Common myeloid progenitor, CD34-positive (primary cell): ENCODE measurements at places on chromosomes 3 and 15.

- no peaks in the 10 kb centered on the region for H3K36me3 ChIP-seq
- peak; percentile 35 for DNase-seq
- H3K4me3 ChIP-seq = peak overlapping the region; percentile 86
- H3K4me1 ChIP-seq = peaks cover 57% of the 10 kb centered on the region
These were observed 6.1 kb downstream of the BCL6 start for GRCh38 chr3:187739094-187739560.

DNA sequence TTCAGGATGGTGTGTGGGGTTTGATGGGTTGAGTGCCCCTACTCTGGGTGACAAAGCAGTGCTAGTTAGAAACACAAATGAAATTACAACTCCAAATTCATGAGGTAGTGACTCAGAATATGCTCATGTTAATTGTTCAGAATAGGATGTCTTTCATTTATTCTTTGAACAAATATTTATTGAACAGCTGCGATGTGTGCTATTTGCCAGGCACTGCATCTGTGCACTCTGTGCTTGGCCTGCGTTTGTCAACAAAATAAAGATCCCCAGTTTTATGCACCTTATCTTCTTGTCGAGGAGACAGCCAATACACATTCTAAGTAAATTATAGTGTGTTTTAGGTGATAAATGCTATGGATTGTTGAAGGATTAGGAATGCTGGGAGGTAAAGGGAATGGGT lies 27.3 kb downstream of the MED12L start:
- peaks cover 16% of the 10 kb centered on the region for H3K4me1 ChIP-seq
- H3K27me3 ChIP-seq = no peaks in the 10 kb centered on the region
- no peak overlapping the region for H3K4me3 ChIP-seq
- peaks cover 2% of the 10 kb centered on the region for H3K36me3 ChIP-seq
- no peak for DNase-seq

GRCh38 chr3:8445861-8446260 lies 55.8 kb upstream of the LMCD1 start:
- peaks cover 10% of the 10 kb centered on the region for H3K4me1 ChIP-seq
- no peak overlapping the region for H3K4me3 ChIP-seq
- no peaks in the 10 kb centered on the region for H3K36me3 ChIP-seq

DNA sequence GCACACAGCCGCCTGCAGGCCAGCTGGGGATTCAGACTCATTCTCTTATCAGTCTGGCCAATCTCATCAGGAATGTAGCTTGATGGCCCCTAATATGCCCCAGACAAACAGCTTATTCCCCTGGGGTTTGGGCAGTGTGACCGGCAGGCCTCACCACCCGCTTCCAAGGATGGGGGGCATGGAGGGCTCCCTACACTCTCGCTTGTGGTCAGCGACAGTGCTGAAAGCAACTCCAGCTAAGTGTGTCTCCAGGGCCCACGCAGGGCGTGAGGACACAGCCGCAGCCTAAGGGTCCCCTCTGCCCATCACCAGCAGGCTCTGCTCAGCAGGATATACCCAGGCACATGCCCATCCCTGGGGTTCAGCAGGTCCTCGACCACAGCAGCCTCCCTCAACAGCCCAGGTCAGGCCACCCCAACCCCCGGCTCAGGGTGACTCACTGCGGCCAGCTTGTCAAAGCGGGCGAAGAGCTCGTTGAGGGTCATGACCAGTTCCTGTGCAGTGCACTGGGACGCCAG lies 116.7 kb downstream of the ADCY5 start:
- no peaks in the 10 kb centered on the region for H3K4me1 ChIP-seq
- no peak overlapping the region for H3K4me3 ChIP-seq
- DNase-seq = no peak
- H3K27me3 ChIP-seq = peaks cover 9% of the 10 kb centered on the region
- H3K36me3 ChIP-seq = no peaks in the 10 kb centered on the region

GRCh38 chr3:98655666-98656065 lies 62.3 kb upstream of the CPOX start:
- no peaks in the 10 kb centered on the region for H3K27me3 ChIP-seq
- H3K4me3 ChIP-seq = no peak overlapping the region
- peaks cover 4% of the 10 kb centered on the region for H3K4me1 ChIP-seq
- no peak overlapping the region for H3K27ac ChIP-seq
- DNase-seq = peak; percentile 94

GRCh38 chr15:42119446-42119760 lies 25.0 kb upstream of the PLA2G4D start:
- no peak overlapping the region for H3K4me3 ChIP-seq
- peaks cover 28% of the 10 kb centered on the region for H3K4me1 ChIP-seq
- no peaks in the 10 kb centered on the region for H3K27me3 ChIP-seq
- no peak overlapping the region for H3K27ac ChIP-seq
- no peak for DNase-seq

- peaks cover 42% of the 10 kb centered on the region for H3K4me1 ChIP-seq
- no peak overlapping the region for H3K4me3 ChIP-seq
- H3K27ac ChIP-seq = no peak overlapping the region
These were observed 42.9 kb downstream of the MEGF11 start for GRCh38 chr15:66210684-66211083.

- H3K36me3 ChIP-seq = no peaks in the 10 kb centered on the region
- no peak overlapping the region for H3K27ac ChIP-seq
- H3K27me3 ChIP-seq = peaks cover 21% of the 10 kb centered on the region
- no peak for DNase-seq
- H3K4me1 ChIP-seq = no peaks in the 10 kb centered on the region
- H3K4me3 ChIP-seq = no peak overlapping the region
These were observed 5.1 kb upstream of the KLHL40 start for GRCh38 chr3:42680271-42680670.

GRCh38 chr15:81133782-81134461 lies at the start of gene CFAP161:
CFAP161 (plus strand) TSS chr15:81134270; CDS start chr15:81134330, 60 bp downstream.
- peak within 1 kb of the TSS; percentile 70 for H3K4me3 ChIP-seq
- no peaks in the 10 kb centered on the region for H3K36me3 ChIP-seq
- DNase-seq = peak; percentile 70
- H3K27ac ChIP-seq = no peak within 1 kb of the TSS
- peaks cover 8% of the 10 kb centered on the region for H3K27me3 ChIP-seq
- H3K4me1 ChIP-seq = peaks cover 5% of the 10 kb centered on the region

DNA sequence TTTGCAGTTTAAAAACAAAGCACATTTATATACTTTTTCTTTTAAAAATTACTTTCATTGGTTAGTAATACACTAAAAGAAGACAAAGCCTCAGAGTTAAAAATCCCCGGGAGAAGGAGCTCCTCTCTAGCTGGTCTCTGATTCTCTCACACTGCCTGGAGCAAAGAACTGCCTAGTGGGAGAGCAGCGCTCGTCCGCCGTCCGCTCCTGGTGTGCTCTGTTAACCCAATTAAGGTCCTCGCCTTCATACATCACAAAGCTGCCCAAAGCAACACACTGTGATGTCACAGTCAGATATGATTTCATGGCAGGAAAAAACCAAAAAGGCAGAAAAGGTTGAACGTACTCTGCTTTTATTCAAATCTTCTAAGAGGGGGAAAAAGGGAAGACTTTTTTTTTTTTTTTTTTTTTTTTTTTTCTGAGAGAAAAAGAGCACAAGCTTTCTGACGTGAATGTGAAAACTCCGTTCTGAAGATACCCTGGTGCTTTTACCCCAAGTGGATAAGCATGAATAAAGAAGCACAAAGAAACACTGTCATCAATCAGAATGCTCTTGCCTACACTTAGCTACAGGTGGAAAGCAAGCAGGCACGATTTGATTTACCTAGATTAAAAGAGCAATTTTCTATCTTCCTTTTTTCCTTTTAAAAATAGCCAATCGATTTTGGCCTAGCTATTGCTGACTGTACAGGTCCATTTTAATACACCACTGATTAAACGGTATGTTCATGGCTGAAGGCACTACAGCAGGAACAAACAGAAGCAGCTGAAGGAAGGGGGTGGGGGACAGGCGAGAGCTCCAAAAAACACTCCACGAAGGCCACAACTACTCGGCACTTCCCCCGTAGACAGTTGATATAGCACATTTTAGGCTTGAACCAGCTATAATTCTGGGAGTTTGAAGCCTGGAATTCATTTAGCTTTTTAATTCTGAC lies 115.2 kb downstream of the TIGIT start:
- no peak overlapping the region for H3K4me3 ChIP-seq
- no peaks in the 10 kb centered on the region for H3K27me3 ChIP-seq
- H3K27ac ChIP-seq = no peak overlapping the region
- no peaks in the 10 kb centered on the region for H3K36me3 ChIP-seq

GRCh38 chr3:41569632-41570305 lies 370.5 kb downstream of the CTNNB1 start:
- H3K27ac ChIP-seq = no peak overlapping the region
- no peaks in the 10 kb centered on the region for H3K4me1 ChIP-seq
- H3K27me3 ChIP-seq = no peaks in the 10 kb centered on the region
- DNase-seq = no peak
- no peak overlapping the region for H3K4me3 ChIP-seq
- no peaks in the 10 kb centered on the region for H3K36me3 ChIP-seq

GRCh38 chr15:91852741-91853510 lies 582 bp upstream of the SLCO3A1 start:
- H3K27ac ChIP-seq = peak overlapping the region; percentile 76
- H3K4me1 ChIP-seq = peaks cover 81% of the 10 kb centered on the region
- no peaks in the 10 kb centered on the region for H3K36me3 ChIP-seq
- peak overlapping the region; percentile 77 for H3K4me3 ChIP-seq
- peak; percentile 85 for DNase-seq

- peak overlapping the region; percentile 44 for H3K4me3 ChIP-seq
- peak; percentile 65 for DNase-seq
- no peak overlapping the region for H3K27ac ChIP-seq
- no peaks in the 10 kb centered on the region for H3K36me3 ChIP-seq
- no peaks in the 10 kb centered on the region for H3K27me3 ChIP-seq
- H3K4me1 ChIP-seq = peaks cover 22% of the 10 kb centered on the region
These were observed 4.2 kb downstream of the SEMA3B start for GRCh38 chr3:50272911-50273688.
